Mesothelial cell of epicardium (in vitro differentiated cells): ENCODE measurements at places on chromosomes 12 and 14. TPM values are rescaled to one million over a fixed set of nuclear protein-coding genes. Genes with fewer than 3 reads are reported as not detected.

The INHBC gene
- 0.24 to 0.32 TPM (median 0.31 TPM) in 3 replicates for total RNA-seq

The VWF gene
- 0.24 to 0.31 TPM (median 0.29 TPM) in 3 replicates for total RNA-seq

The ANKRD33 gene
- total RNA-seq = 0.18 to 0.27 TPM (median 0.22 TPM) in 3 replicates

The DIP2B gene
- total RNA-seq = 29.3 to 32.0 TPM (median 31.3 TPM) in 3 replicates

The TCL1B gene
- not detected in 3 replicates for total RNA-seq

The ERP27 gene
- total RNA-seq = 55.2 to 60.4 TPM (median 58.1 TPM) in 3 replicates

The ESRRB gene
- 0.14 to 0.22 TPM (median 0.16 TPM) in 3 replicates for total RNA-seq

The EPYC gene
- total RNA-seq = not detected in 3 replicates

DNA sequence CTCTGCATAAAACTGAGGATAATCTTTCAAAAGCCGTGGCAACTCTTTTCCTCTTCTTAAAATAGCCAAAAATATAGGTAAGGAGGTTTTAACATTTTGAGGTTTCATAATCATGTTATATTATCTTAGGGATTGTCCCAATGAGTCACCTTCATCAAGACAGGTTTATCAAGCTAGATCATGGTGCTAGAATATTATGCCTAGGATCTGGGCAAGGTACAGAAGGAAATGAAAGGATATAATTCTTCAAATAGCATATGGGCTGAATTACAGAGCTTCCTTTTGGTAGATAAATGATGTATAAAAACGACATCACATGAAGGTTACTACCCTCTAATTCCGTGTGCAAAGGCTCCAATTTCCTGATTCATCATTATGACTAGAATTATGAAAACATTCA is 28.6 kb upstream of the TBC1D15 start:
- DNase-seq = no peak

DNA sequence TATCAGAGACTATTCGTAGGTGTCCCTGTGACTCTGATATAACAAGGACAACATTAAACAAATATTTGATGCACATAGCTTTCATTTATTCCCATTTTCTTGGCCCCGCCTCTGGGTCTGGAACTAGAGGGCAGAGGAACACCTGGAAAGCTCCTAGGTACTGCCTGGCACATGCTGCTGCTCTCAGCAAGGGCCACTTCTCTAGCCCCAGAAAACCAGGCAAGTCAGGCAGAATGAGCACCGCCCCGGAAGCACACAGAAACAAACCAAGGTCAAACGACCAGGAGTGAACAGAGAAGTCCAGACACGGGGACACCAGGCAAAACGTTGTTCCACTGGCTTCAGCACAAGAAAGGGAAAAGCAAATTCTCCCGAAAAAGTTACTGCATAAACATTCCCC is 76.1 kb downstream of the TTC7B start:
- no peak for DNase-seq

DNA sequence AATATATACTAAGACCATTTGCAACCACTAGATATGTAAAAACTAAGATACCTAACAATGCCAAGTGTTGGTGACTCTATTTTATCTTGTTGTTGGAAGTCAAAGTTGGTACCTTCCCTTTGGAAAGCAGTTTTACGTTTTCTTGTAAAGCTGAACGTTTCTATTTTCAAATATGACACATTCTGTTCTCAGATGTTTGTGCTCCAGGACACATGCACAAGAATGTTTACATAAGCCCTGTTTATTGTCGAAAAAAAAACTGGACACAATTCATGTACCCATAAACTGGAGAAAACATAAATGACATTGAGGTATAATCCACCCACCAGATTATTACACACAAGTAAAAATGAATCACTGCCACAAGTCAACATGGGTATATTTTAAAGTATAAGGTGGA is 967.4 kb downstream of the BCL11B start:
- no peak for DNase-seq

- no peak for DNase-seq
Observed at GRCh38 chr14:79856381-79856780, 354.9 kb downstream of the DIO2 start.

DNA sequence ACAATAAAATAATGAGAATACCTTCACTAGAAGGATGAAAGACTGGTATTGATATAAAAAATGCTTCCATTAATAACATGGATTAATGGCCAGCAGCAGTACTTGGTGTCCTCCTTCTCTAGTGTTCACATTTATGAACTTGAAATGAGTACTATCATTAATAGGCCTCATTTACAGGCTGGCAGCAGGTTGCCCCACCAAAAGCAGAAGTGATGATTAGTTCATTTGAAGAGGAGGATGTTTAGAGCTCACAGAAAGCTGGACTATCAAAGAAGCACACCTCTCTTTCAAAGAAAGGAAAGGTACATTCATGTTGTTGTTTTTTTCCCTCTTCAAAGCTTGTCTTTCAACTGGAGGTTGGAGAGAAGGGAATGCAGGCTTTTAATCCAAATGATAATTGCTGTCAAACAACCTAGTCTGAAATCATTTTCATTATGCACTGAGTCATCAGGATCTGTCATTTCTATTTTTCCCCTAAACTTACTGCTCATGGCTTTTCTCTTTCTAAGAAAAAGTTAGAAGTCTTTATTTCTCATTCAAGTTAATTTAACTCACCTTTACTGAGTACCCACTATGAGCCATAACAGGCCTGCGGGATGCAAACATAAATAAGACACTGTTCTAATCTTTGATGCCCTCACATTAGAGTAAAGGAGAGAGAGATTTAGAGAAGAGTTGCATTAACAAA is 157.9 kb upstream of the GRIP1 start:
- no peak for DNase-seq

- DNase-seq = no peak
Observed at GRCh38 chr14:71103662-71104484, 196.6 kb downstream of the PCNX1 start.

DNA sequence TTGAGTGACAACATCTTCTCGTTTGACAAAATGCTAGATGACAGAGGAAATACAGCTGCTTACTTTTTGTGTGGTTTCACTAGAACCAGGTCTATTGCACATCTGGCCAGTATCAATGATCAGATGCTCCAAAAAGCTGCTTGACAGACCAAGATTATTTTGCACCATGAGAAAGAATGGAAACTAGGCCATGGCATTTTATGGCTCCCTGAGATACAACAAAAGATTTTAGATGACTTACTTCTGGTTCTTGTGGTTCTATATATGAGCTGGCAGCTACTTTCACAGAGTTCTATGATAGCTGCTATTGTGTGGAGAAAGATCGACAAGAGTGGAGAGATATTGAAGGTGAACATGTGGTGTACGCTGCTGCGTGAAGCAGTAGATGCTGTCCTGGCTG is 25.9 kb upstream of the PPFIBP1 start:
- no peak for DNase-seq

- no peak for DNase-seq
Observed at GRCh38 chr12:18277196-18277595, 15.9 kb downstream of the PIK3C2G start.

DNA sequence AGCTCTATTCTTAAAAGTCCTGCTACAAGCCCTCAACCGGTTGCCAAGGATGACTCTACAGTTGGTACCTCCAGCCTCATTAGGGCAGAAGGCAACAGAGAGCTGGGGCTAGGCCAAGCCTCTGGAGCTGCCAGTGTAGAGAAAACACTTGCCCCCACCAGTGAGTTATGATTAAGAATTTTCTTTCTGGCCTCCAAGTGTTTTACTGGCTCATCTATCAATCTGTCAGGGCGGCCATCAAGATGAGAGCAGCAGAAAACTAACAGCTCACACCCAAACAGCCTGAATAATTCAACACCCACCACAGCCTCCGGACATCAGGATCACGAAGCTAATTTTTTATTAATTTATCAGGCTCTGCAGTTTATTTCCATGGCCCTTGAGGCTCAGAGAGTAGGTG is 40.7 kb upstream of the CMKLR1 start:
- no peak for DNase-seq

- no peak for DNase-seq
Observed at GRCh38 chr12:50725011-50725942, 38.6 kb upstream of the ATF1 start.

- no peak for DNase-seq
Observed at GRCh38 chr14:93946104-93946503, 19.0 kb downstream of the FAM181A start.

DNA sequence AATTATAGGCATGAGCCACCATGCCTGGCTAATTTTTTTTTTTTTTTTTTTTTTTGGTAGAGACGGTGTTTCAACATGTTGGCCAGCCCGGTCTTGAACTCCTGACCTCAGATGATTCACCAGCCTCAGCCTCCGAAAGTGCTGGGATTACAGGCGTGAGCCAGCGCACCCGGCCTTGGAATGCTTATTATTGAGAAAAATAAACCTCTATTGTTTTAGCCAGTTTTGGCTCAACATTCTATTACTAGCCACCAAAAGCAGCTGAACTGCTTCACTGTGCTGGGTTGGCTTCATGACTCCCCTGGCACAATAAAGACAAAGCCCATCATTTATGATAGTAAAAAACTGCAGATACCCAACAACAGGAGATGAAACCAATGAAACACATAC is 93.5 kb upstream of the CEP83 start:
- no peak for DNase-seq

DNA sequence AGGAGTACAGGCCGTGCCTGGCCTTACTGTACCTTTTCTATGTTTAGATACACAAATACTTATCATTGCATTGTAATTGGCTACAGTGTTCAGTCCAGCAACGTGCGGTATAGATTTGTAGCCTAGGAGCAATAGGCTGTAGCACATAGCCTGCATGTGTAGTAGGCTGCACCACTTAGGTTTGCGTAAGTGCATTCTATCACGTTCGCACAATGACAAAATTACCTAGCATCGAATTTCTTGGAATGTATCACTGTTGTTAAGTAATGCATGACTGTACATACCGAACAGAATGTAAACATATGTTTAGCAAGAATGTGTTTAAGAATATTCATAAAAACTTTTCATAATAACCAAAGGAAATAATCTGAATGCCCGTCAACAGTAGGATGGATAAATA is 31.9 kb downstream of the VRTN start:
- DNase-seq = no peak

DNA sequence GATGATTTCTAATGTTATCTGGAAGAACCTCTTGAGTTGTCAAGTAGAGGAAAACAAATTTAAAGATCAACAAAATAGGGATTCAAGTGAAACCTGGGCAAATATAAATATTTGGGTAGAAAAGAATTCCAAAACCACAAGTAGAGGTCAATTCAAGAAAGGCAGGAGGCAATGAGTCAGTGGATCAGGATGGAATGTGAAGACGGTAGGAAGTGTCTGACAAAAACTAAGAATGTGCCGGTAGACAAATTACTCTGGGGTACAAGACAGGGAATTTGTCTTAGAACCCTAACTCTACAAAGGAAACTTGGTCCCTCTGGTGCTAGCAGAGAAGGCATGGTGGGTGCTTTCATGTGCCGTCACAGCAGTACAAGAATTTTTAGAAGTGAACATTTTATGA is 13.6 kb downstream of the ABCD2 start:
- no peak for DNase-seq

- peak; percentile 38 for DNase-seq
Observed at GRCh38 chr14:88986146-88986841, 161.8 kb downstream of the TTC8 start.

GRCh38 chr14:92688434-92689375 is 59.7 kb downstream of the LGMN start:
- no peak for DNase-seq

DNA sequence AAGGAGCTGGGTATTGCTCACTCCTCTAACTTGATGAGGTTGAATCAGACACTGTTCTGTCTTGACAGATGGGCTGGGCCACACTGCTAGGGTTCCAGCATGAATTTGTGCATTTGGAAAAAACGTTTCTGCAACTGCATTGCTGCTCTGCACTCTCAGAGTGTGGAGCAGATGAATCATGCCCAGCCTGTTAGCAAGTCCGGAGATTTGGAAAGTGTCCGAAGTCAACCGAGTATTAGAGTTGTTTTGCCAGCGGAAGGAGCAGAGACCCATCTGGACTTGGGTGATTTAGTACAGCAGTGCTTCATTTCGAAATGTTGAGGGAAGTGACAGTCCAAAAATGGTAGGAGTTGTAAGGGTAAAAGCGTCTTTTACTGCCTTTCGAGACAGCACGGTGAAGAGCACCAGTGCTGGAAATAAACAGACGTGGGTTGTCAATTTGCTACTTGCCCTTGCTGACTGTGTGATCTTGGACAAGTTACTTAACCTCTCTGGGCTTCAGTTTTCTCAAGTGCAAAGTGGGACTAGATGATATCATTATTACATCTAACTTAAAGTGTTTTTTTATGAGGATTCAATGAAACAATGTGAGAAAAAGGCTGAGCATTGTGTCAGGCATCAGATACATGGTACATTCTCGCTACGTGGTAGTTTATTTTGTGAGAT is 139.5 kb downstream of the CHST11 start:
- DNase-seq = no peak

DNA sequence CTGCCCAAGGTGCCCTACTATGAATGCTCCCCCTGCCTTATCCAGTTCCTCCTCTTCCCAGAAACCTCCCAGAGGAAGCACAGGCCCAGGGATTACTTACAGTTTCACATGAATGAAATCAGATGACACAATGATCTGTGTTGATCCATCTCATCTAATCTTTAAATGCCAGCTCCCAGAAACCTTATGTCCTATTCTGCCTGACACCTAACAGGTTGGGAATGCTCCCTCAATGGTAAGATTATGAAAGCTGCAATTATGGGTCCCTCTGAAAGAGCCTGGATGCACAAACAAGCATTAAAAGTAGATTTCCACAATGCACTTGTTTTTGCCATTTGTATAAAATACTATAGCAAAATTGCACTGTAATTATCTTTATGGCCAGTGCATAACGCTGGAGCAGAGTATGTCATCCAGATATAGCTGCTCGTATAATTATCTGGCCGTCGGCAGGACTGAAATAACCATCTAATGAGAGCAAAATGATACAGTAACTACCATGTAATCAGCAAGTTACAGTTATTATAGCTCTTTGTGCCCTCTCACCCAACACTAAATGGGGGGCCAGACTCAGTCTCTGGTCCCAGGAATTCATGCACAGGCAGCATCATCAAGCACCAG is 4.4 kb upstream of the ZBTB39 start:
- DNase-seq = no peak

DNA sequence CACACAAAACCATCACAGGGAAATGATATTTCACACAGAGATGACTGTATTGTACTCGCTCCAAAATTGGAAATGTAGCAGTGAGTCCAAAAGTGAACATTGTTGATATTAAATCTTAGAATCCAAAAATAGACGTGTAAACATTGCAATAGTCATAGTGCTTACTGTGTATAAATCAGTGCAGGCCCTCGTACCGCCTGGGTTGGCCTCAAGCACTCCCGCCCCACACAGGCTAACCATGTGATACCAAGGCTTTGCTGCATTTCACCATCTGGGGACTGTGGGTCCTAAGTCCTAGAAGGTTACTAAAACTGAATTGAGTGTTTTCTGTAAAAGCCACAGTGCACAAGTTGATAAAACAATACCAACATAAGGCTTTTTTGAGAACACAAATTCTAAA is 107.3 kb downstream of the PPP2R5E start:
- DNase-seq = no peak

GRCh38 chr12:117571321-117571720 is 209.9 kb upstream of the NOS1 start:
- DNase-seq = no peak

DNA sequence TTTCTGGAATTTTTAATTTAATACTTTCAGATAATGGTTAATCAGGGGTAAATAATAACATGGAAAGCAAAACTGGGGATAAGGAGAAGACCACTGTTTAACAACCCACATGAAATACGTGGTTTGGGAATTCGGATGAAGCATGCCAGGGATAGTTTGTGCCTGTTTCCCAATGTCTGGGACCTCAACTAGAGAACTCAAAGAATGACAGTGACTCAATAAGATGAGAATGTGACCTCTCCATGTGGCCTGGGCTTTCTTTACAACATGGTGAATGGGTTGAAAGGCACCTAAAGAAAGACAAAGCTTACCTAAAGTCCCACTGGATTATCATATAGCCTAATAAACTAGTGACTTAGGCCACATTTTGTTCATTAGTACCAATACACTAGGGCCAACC is 460.3 kb upstream of the LRFN5 start:
- DNase-seq = no peak
